NCI-H1694 (cell line): ENCODE measurements at places on chromosomes 4 and X.

DNA sequence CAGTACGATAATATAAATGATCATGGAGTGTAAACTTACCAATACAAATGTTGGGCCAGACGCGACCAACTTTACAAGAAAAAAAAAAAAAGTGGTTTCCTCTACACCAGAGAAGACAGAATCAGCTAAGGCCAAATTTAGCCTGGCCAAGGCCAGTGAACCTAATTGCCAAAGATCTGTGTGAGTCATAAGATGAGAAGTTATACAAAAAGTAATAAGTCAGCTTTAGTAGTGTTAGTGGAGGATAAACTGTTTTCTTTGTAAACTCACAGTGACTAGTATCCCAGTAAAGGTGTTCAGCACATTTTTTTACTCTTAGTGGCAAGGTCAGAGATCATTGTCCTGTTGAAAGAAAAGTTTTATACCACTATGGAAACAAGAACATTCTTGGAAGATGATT, 531.4 kb upstream of the TECRL start:
- no peak for DNase-seq

GRCh38 chr4:24778464-24779225, 16.7 kb upstream of the SOD3 start:
- no peak for DNase-seq

GRCh38 chr4:182809417-182810102, 107.6 kb downstream of the DCTD start:
- DNase-seq: no peak

DNA sequence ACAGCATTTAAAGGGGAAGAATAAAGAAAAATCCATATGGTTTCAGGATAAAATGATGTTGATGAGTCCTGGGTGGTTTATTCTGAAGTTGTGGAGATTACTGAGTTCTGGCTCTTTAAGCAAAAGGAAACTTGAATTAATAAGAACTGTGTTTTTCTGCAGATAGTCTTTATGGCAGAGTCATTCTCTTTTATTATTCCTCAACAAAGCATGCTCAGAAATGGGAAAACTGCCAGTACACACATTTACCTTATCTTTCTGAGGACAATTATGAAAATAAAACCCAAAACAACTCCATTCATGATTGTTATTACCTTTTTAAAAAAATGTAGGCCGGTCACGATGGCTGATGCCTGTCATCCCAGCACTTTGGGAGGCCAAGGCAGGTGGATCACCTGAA, 58.5 kb downstream of the ADD1 start:
- no peak for DNase-seq

DNA sequence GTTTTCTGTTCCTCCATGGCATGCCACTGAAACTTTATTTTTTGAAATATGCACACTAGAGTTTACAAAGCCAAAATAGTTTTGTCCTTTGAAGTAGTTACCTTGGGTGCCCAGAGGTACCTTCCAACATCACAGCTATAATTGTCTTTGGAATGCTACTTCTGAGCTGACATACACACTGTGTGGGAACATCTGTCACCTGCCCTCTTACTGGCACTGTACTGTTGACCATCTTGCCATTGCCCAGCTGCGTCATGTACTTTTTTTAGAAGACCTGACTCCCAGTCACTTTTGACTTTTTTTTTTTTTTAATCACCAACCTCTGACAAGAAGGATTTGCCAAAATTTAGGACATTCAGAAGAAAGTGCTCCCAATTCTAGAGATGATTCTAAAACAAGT, 200.5 kb upstream of the CXorf66 start:
- DNase-seq: no peak

DNA sequence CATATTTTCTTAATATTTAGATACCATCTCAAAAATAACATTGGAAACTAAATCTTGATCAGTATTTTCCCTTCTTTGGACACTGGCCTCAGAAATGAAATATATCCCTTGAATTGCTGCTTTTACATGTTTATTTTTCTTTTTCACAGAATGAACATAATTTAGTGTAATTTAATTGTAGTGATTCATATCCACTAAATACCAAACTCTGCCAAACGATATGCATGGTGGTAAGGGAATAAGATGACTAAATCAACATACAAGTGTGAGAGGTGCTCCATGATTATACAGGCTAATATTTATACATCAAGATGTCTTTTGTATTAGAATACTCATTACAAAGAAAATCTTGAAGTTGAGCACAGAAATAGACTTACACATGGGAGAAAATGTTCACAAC, 216.8 kb upstream of the PACRGL start:
- no peak for DNase-seq

DNA sequence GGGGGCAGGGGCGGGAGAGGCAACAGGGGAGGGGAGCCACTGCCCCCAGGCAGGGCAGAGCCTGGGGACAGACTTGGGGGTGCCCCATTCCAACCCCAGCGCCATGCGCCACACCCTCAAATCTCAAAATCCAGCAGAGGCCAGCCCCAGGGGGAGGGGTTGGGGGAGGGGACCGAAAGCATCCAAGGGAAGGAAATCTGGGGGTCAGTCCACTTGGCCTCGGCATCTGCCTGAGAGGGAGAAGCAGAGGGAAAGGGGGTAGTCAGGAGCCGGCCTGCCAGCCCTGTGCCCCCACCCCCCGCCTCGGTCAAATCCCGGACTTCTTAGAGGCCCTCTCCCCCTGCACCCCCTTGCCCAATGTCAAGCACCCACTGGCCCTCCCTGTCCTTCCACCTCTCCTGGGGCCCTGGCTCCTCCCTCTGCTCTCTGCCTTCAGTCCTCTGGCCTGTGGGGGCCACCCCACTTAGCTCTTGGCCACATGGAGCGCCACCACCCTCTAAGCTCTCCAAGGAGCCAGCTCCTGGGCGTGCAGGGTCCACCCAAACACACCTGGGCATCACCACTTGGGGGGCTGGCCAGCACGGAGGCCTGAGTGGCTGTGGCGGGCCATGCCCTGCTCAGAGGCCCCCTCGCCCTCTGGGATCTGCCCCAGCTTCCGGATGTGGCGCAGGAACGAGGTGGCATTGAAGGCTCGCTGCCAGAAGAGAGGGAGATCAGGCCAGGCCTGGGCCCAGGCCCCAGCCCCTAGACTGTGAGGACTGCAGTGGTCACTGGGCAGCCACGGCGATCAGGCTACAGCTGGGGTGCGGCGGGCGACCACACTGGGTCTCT, 3.5 kb downstream of the PNCK start:
- DNase-seq: no peak

DNA sequence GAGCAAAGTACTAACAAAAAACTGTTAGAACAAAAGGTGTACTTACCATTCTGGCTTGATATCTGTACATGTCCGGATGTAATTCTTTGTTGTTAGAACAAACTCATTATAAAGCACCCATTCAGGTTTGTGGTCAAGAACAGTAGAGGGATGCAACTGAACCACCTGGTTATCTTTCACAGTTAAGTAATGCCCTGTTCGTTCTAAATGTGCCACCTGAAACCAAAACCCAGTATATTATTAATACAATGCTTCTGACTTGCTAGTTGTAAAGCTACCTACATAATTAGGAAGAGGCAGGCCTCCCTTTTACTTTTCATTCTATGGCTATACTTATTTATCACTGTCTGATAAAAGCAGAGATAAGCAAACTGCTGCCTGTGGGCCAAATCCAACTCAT, 54.8 kb downstream of the DHX15 start:
- DNase-seq: no peak

DNA sequence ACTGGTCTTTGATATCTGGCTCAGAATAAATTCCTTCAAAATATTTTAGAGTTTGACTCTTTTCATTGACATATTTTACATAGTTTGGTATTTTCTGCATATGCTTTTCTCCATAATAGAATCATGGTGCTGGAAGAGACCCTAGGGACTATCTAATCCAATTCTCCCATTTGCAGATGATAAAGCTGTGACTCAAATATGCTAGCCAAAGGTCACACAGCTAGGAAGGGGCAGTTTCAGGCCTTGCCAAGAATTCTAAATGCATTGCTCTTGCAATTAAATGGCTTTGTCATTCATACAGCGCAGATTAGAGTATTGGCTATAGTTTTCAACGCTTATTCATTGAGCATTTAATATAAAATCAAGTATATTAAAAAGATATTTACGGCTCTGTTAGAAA, 374.1 kb upstream of the RASGEF1B start:
- DNase-seq: no peak

DNA sequence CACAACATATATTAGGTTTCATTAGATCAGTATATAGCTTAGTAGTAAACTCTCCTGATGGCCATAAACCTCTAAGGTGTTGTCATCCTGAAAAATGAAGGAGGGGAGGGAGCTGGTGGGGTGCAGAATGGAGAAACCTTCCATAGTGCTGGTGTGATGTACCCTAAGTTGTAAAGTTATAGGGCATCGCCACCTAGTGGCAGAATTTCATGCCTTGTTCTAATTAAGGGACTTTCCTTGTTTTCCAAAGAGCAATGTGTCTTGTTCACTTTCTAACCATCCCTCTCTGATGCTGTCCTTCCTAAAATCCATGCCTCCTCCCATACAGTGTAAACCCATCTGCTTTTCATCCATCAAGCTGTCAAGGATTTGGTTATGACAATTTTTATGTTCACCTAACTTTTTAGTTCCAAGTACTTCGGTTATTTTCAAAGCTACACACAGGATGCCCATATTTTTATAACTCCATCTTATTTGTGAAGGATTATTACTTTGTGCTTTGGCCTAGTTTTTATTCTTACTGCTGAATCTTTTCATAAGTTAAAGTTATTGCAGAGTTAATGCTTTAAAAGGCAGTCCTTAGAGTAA, 4.5 kb downstream of the NBDY start:
- DNase-seq: peak; percentile 51

GRCh38 chrX:137151403-137151802, 117.6 kb upstream of the GPR101 start:
- no peak for DNase-seq

DNA sequence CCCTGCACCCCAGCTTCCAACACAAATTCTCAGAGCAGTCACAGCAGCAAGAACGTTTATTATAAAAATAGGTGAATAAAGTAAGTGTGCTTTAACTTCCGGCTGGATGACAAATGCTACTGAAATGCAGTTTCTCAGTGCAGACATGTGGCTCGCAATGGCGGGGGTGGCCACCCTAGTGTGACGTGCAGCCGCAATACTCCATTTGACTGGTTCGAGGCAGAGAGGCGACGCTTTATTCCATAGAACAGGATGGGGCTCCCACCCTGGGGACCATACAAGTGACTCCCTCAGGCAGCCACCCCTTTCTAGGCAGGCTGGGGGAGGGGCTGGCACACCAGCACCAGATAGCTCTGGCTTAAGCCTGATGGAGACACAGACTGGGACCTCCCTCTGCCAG, 14.5 kb downstream of the TNIP2 start:
- no peak for DNase-seq

GRCh38 chr4:138367942-138368341, 125.8 kb upstream of the SLC7A11 start:
- DNase-seq: no peak

DNA sequence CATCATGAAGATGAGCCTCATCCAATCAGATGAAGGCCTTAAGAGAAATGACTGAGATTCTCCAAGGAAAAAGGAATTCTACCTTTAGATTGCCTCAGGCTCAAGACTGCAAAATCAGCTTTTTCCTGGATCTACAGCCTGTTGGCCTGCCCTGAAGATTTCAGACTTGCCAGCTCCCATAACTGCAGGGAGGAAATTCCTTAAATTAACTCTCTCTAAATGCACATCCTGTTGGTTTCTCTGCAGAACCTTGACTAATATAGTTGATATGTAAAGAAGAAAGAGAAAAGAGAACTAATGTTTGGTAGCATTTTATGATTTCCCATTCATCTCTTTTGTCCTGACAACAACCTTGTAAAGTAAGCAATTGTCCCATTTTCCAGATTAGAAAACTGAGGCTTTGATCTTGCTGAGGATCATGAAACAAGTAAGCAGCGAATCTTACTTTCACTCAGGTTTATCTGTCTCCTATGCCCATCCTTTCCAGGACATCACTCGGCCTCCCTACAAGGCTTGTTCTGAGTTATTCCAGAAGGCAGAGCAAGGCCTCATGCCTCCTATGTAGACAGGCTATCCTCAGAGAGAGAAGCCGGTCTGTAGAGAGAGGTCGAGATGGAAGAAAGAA, 115.0 kb upstream of the LDB2 start:
- no peak for DNase-seq

GRCh38 chr4:147813109-147813773, 81.4 kb downstream of the ARHGAP10 start:
- DNase-seq: no peak

DNA sequence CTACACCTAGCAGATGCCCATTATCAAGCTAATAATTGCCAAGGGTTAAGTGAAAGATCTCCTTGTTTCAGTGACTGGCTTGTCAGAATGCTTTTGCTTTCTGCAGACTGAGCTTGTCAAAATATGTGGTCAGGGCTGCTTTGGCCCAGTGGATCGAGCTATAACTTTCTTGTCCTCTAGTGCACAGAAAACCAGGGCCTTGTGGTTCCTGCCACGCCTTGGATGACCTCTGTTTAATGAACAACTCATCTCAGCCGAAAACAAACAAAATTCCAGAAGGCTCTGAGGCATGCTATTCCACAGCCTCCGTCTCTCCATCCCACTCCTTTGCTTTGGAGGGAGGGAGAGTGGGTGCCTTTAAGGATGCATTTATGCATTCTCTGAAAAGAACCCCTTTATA, 11.3 kb downstream of the EVC start:
- DNase-seq: no peak

- no peak for DNase-seq
Observed at GRCh38 chrX:151004085-151004484, 20.9 kb downstream of the HMGB3 start.

- DNase-seq: peak; percentile 81
Observed at GRCh38 chr4:25439918-25440477, 62.9 kb downstream of the ANAPC4 start.

DNA sequence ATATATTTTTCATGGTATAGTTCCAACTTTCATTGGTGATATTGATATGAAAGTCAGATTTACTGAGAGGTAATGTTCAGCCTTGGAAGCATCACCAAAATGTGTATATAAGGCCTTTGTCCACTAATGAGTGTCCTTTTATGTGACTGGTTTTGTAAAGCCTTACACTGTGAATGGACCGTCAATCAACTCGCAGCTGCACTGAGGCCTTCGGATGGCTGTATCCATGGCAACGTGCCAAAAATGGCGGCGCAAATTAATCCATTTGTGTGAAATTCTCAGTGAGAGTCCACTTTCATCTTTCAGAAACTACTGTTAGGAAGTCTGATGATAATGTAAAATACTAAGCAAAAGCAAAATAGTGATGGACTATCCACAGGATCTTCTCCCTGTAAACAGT, 131.7 kb downstream of the SPCS3 start:
- DNase-seq: no peak

GRCh38 chr4:142817442-142817841, 28.7 kb downstream of the INPP4B start:
- no peak for DNase-seq
